ENCODE measurements at places on chromosomes 6 and 20.

DNA sequence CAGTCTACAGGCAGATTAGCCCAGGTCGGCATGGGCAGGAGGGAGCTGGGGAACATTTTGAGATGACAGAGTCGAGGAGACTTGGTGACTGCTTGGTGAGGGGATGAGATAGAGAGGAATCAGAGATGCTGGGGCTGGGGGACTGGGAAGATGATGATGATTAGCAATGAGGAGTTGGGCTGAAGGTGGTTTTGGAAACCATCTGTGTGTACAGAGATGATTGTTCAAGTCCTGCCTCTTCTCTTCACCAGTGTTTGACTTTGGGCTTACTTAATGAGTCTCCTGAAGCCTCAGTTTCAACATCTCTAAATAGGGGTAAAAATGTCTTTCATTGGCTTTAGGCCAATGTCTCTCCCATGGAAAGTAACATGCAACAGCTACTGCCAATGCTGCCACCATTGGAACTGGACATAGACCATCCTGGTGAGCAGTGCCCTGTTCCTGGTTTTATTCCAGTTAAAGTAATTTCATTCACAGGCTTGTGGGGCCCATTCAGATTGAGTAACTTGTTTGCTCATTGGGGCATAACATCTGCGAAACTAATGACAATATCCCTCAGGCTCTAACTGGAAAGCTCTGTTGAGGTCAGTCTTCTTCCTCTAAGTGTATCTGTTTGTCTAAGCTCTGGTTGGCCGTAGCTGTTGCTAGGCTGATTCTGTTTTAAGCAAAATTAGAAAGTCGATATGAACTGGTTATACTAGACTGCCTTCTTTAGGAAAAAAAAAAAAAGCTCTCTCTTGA lies 99.1 kb downstream of the ARMC2 start:
- no peak for DNase-seq

DNA sequence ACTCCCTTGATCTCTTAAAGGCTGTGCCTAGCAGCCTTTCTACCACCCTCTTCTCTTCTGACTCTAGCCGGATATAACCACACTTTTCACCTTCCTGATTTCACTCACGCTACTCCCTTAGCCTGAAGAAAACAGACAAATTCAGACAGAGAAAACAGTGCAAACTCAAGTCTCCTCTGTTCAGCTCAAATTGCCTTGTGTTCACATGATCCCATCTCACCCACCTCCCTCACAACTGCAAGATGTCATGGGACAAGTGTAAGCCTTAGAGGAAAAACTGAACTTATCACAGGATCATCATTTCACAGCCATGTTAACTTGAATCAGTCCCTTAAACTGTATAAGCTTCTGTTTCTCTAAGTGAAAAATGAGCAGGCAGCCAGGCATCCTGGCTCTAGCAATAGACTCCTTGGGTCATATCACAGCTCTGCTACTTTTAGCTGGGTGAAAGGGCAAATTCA lies 66.5 kb upstream of the TENT5A start:
- no peak for DNase-seq

DNA sequence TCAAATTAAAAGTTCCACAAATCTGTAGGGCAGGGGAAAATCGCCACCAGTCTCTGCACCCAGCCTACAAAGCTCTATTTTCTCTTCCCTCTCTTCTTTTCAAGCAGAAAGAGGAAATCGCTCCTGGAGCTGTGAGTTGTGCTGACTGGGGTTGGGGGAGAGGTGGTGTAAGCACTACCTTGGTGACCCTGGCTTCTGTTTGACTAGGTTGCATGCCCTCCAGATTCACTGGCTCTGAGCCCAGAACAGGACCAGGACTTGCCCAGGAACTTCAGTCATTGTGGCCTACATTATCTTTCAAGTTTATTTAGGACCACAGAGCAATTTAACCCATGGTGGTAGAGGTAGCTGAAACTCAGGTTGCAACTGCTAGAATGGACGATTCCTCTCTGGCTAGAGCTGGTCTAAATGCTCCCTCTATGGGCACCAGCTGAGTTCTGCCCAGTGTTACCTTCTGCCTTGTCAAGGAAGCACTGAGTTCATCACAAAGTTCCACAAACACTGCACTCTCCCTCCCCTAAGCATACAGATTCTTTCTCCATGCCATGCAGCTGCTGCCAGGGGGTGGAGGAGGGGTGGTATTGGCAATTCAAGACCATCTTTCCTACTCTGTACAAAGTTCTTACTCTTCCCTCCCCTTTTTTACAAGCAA lies 122.0 kb upstream of the BMP5 start:
- DNase-seq: no peak

DNA sequence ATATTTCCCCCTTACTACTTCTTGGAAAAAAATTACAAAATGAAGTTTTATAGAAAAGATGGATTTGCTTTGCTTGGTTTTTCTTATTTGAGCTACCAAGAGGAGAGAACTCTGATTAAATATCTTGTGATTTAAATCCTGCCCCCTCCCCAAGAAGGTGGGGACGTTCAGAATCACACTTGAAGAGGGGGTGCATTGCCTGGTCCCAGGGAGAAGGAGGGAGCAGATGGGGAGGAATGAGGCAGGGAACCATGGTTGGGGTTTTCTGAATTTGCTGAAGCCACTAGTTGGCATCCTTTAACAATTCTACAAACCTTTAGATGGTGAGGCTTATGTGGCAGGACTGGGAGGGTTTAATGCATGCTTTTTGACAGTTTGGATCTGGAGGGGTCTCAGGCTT lies 5.5 kb downstream of the PCK1 start:
- no peak for DNase-seq

- no peak for DNase-seq
Measured at GRCh38 chr20:44079291-44079690, 107.7 kb downstream of the JPH2 start.

- peak; percentile 40 for DNase-seq
Measured at GRCh38 chr6:152981219-152981618, 1.6 kb downstream of the FBXO5 start.

GRCh38 chr20:8474027-8474668 lies 342.1 kb downstream of the PLCB1 start:
- no peak for DNase-seq

DNA sequence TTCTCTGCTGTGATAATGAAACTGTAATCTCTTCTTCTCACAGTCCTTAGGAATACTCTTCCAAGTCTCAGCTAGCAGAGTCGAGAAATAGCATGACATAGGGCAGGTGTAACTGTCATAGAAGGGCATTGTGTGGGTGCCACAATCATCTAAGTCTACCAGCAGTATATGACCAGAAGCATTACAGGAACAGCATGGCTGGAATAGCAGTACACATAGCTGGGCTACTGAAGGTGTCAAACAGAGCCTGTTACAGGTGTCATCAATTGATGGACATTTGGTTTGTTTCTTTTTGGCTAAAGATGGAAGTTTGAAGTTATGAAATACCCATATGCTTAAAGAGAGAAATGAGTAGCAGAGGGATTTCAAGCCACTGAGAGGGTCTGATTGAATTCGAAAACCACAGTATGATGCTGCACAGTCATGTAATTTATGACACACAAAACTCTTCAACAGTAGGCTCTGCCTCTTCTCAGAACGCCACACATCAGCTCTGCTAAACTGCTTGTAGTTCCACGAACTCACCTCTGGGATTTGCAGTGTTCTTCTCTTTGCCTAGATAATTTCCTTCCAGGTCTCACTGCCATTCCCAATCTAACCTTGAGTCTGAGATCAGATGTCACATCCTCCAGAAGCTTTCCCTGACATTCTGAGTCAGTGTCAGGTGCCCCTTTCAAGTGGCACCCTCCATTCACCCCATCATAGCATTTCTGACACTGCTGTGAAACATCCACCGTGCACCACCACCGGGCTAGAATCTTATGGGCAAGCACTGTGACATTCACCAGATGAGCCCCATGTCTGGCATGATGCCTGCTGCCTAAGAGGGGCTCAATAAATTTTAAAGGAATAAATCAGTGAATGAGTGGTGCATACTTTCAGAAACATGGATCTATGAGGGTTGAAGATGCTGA lies 151.0 kb downstream of the ADAT2 start:
- no peak for DNase-seq

- no peak for DNase-seq
Measured at GRCh38 chr6:120260636-120261035, 911.1 kb upstream of the MAN1A1 start.

DNA sequence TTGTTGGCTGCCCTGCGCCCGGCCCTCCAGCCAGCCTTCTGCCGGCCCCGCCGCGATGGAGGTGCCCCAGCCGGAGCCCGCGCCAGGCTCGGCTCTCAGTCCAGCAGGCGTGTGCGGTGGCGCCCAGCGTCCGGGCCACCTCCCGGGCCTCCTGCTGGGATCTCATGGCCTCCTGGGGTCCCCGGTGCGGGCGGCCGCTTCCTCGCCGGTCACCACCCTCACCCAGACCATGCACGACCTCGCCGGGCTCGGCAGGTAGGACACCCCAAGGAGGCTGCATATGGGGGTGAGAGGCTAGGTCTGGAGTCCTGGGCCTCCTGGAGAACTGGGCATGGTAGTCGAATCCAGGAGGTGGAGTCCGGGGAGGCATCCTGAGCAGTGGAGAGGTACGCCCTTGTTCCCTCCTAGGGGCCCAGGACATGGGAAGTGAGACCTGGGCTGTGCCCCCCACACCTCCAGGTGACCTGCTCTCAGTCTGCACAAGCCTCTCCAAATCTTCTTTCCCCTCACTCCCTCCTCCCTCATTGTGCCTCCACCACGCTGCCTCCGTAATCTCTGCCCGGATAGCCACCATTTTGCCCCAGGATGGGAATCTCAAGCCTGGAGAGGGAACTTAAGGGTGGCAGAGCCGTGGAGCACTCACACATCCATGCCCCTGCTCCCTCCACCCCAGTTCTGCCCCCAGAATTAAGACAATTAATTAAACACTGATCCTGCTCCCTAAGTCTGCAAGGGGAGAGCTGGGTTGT lies 541 bp downstream of the CDC25B start:
- no peak for DNase-seq

DNA sequence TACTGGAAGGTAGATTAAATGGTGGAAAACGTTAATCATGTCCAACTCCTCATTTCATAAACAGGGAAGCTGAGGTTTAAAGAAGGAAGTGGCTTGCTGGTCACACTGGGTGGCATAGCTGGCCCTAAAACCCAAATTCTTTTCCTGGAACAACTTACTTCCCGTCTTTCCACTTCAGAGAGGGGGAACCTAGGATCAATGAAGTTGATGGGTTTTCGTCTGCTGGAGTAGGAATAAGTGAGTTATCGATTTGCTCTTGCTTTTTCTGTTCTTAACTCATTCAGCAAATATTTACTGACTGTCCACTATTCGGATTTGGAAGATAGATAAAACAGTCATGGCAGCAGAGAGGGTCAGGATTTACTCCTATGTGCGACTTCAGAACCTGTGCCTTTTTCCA lies 1.2 kb upstream of the SYS1 start:
- DNase-seq: no peak

- DNase-seq: no peak
Measured at GRCh38 chr6:161303628-161304340, 29.9 kb upstream of the AGPAT4 start.

DNA sequence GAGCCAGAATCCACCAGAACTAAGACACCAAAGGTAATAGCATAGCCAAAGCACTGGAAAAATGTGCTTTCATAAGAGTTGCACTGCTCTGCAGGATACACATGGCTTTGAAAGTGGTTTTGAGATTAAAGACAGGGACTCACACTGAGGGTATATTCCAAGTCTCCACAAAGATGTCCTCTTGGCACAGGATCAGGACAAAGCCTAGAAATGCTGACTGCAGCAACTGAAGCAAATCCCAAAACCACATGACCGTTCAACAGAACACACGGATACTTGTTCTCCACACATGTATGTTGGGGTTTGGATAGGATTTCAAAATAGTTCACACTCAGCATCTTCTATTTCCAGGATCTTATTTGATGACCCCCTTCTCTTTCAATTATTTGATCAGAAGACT lies 364.3 kb upstream of the HSF2 start:
- DNase-seq: no peak

All from erythroblast (primary cell).